Hematopoietic multipotent progenitor cell treated with erythropoietin and hydrocortisone succinate and interleukin-3 and kit ligand, for 8 days (in vitro differentiated cells): ENCODE measurements at places on chromosomes 2 and 18.

- no peak for DNase-seq
These were observed 62.9 kb downstream of the AQP4 start for GRCh38 chr18:26802330-26803200.

DNA sequence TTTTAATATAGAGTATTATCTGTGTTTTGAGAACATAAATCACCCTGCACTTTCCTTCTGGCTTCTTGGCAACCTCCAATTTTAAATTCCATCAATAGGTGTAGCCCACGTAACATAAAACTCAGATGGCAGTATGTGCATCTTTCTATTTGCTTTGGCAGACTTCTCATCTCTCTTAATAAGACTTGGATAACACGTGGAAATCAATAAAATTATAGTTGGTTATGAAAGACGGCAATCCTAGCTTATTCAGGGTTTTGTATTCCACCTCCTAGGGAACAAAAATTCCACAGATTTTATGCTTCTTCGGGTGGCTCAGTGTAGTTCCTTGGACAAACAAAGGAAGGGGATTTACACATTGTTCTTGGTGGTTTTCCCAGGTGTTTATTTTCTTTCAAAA lies 299.3 kb downstream of the RND3 start:
- DNase-seq, result no peak

- no peak for DNase-seq
These were observed 96.1 kb downstream of the DDX1 start for GRCh38 chr2:15687720-15688119.

DNA sequence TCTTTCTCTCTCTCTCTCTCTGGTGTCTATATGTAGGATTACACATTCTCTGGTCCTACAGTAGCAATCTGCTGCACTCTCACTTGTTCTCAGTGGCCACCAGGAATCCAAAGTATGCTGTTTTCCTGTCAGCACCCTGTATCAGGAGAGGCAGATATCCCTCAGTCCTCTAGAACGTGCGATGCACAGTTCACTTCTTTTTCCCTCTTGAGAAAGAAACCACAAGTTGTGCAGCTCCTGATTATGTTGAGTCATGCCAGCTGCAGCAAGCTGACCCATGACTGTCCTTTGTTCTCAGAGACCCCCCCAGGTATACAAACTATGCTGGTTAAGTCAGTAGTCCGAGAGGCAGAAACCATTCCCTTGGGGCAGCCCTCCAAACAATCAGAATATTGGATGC lies 54.6 kb downstream of the LANCL1 start:
- no peak for DNase-seq

DNA sequence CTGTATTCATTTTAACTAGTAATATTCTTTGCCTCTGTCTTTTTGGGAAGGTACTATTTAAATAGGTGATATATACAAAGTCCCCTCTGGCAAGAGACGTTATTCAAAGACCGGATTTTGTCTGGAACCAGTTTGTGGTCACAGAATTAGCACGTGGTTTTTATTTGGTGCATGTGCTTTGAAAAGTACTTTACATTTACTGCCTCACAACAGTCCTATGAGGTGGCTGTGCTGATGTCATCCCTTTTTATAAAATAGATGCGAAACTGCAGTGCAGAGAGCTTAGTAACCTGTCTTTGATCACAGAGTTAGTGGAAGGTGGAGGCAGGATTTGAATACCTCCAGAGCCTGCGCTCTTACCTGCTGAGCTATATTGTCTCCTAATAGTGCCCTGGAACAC lies 4.0 kb downstream of the LPIN1 start:
- peak; percentile 24 for DNase-seq
